Activated CD8-positive, alpha-beta memory T cell treated with anti-CD3 and anti-CD28 coated beads for 1 hour (primary cell): ENCODE measurements at places on chromosomes 2 and 18.

GRCh38 chr2:161204846-161205245 is 44.6 kb downstream of the TANK start:
- DNase-seq = no peak

- no peak for DNase-seq
Observed at GRCh38 chr2:42123426-42123825, 45.7 kb upstream of the EML4 start.

- DNase-seq = no peak
Observed at GRCh38 chr2:84904717-84905174, 710 bp upstream of the TMSB10 start.

- no peak for DNase-seq
Observed at GRCh38 chr18:79371561-79372121, 24.1 kb upstream of the NFATC1 start.

DNA sequence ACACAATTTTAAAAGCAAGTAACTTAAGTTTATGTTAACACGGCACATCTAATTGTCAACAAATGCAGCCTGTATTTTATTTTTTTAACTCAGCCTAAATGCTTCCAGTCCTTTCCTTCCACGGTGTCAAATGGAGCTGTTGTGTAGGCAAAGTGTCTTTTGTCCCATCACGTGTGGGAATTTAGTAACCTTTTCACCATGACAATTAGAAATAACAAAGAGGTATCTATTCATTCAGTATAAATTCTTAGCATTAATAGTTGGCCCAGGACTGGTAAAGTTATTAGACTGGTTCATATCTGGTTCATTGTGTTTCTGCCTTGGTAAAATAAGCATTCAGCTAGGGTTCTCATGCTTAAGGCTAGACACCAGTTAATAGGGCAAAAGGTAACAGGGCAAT is 47.9 kb downstream of the FRZB start:
- no peak for DNase-seq

DNA sequence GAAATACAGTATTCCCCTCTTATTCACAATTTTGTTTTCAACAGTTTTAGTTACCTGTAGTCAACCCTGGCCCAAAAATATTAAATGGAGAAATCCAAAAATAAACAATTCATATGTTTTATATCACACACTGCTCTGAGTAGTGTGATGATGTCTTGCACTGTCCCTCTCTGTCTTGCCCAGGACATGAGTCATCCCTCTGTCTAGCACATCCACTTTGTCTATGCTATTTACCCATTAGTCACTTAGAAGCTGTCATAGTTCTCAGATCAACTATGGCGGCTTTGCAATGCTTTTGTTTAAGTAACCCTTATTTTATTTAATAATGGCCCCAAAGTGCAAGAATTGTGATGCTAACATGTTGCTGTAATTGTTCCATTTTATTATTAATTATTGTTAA is 380.6 kb upstream of the REG3G start:
- no peak for DNase-seq

- no peak for DNase-seq
Observed at GRCh38 chr2:167863377-167863776, 384.0 kb downstream of the STK39 start.

DNA sequence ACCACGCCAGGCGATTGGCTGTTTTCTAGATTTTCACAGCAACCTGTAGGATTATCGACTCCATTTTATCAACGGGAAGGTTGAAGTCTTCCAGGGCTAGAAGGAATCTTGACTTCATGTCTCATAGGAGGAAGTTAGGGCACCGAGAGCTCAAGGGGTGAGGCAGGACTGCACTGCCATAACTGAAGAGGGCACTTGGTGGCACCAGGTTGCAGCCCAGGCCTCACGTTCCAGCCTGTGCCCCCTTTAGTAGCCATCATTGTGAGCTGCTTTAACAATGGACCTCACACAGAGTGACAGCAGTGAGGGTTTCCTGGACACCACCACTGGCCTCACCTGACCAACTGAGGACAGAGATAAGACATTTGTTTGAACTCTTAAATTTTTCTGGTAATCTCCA is 22.9 kb upstream of the RPL37A start:
- no peak for DNase-seq

- DNase-seq = no peak
Observed at GRCh38 chr2:42752314-42752713, 11.6 kb downstream of the OXER1 start.

GRCh38 chr2:43155851-43156411 is 70.5 kb downstream of the ZFP36L2 start:
- no peak for DNase-seq

- no peak for DNase-seq
Observed at GRCh38 chr2:179818546-179818945, 42.9 kb downstream of the ZNF385B start.

DNA sequence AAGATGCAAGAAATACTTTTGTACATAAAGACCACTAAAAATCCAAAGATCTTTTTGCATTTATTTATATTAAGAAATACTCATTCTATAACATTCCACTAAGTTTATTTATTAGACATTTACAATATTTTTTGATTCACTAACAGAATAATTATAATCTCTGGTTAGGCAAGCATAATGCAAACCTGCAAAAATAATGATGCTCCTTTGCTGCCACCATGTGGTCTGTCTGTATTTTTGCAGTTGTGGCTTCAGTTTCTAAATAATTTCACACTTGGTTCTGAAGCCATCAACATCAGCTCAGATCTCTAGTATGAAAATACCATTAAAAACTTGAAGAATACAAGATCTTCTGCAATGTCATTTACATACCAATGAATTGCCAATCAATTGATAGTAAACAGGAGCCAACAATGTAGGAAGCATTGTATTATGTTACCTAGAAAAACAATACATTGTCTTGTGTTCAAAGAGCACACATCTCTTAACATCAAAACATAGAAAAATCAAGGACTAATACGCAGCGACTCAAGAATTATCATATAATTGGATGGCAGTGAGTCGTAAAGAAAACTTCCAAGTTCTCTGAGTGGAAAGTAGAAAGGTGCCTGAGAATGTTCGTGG is 28.8 kb upstream of the WDR75 start:
- no peak for DNase-seq

GRCh38 chr18:7750095-7750663 is 183.1 kb downstream of the PTPRM start:
- no peak for DNase-seq

DNA sequence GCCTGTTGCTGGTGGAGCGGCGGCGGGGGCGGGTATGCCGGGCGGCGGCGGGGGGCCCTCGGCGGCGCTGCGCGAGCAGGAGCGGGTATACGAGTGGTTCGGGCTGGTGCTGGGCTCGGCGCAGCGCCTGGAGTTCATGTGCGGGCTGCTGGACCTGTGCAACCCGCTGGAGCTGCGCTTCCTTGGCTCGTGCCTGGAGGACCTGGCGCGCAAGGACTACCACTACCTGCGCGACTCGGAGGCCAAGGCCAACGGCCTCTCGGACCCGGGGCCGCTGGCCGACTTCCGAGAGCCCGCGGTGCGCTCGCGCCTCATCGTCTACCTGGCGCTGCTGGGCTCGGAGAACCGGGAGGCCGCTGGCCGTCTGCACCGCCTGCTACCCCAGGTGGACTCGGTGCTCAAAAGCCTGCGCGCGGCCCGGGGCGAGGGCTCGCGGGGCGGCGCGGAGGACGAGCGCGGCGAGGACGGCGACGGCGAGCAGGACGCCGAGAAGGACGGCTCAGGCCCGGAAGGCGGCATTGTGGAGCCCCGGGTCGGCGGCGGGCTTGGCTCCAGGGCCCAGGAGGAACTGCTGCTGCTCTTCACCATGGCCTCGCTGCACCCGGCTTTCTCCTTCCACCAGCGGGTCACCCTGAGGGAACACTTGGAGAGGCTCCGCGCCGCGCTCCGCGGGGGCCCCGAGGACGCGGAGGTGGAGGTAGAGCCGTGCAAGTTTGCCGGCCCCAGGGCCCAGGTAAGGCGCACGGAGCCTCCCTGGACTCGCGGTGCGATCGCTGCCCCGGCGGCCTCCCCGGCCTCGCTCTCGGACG is 1.0 kb downstream of the ZCCHC2 start:
- DNase-seq = peak; percentile 25

DNA sequence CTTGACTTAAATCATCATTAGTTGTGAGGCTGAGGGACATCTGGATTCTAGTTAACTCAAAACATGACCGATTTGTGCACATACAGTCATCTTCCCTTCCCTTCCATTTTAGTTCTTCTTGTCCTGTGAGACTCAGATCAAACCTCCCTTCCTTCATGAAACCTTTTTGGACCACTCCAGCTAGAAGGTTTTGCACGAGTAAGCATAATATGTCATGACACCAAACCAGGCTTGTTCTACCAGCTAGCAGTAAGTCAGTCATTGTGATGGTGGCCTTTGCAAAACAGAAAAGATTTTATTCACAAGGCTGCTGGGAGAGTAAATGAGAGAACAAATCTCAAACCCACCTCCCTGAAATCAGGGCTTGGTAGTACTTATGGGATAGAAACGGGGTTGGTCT is 14.3 kb downstream of the PPP1R1C start:
- DNase-seq = no peak

- DNase-seq = no peak
Observed at GRCh38 chr2:70767699-70768589, at the start of gene ADD2. ADD2 (minus strand) TSS chr2:70768200; CDS start chr2:70706408, 61,792 bp downstream.

- DNase-seq = no peak
Observed at GRCh38 chr2:209321076-209321475, 102.8 kb upstream of the MAP2 start.

DNA sequence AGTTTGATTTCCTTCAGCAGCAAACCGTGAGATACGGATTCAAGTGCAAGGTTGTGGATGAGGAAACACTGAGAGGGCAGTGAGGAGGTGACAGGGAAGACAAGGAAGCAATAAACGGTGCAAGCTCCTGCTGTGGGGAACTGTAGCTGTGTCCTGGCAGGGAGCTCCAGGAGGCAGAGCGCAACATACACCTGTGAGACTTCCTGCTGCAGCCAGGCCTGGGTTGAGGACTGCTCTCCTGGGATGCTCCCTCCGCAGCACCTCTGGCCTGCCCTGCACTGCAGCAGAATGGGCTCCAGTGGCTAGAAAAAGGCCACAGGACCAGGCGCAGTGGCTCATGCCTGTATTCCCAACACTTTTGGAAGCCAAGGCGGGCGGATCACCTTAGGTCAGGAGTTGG is 85.5 kb downstream of the MRO start:
- DNase-seq = no peak

DNA sequence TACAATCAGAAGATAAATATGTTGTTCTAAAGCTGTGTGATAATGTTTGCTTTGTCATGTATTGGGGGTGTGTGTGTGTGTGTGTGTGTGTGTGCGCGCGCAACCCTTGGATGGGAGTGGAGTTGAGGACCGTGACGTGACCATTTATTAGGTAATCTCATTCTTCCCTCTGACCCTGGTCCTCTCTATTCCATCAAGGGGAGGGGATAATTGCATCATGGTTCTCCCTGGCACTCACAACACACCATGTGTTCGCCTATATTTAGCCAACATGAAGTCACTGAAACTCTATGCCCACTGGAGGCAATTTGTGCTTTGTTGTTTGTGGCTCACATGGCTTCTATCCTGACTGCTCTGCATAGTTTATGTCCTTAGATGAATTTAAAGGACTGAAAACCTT is 79.8 kb upstream of the LRPPRC start:
- DNase-seq = no peak

DNA sequence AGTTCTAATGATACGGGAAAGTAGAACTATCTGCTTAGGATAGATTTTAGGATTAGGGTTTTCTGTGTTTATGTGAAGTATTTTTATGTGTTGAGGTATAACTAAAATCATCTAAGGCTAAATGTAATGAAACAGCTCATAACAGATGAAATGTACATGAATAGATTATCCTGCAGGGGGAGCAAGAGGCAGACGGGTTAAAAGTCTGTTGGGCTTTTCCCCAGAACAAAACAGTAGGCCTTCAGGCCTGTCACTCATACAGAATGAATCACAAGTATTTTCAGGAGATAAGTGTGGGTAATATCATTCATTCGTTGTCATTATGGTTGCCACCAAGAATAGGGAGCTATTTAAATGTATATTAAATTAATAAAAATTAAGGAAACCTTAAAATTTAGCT is 107.9 kb upstream of the IL1R2 start:
- no peak for DNase-seq

DNA sequence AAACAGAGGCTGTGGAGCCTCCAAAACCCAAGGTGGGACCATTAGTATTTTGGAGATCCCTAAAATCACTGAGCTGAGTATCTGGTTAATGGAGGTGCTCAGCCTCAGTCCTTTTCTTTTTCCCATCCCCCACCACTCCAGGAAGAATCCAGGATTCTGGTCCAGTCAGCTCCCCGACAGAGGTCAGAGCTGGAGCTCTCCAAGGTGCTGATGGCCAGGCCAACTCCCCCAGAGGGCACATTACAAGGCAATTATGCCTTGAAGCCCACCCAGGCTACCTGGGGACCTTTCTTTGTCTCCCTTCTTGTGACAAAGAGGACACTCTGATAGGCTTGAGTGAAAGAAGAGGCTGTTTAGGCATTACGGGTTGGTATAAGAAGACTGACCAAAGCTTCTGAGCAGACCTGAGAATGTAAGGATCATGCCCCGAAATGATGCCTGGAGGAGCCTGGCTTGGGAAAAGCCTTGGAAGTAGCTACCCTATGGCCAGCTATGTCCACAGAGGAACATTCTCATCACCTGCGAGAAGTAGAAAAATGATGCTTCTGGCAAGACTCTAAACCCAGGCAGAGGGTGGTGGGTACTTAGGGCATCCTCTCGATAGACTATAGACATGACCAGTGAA is 102.5 kb upstream of the LDAH start:
- DNase-seq = no peak

DNA sequence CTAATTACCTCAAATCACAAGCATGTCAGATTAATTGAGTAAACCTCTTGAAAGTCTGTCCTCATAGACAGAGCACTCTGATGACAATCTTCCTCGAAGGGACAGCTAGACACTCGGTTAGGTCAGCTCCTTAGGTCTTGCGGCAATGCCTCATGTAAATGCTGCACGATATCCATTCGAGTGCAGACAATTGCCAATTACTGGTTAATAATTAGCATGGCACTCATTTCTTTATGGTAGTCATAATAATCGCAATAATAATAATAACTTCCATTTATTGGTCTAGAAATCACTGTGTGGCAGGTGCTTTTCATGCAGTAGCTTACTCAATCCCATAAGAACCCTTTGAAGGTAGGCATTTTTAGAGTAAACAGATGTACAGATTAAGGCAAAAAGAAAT is 44.7 kb upstream of the DSC1 start:
- no peak for DNase-seq

DNA sequence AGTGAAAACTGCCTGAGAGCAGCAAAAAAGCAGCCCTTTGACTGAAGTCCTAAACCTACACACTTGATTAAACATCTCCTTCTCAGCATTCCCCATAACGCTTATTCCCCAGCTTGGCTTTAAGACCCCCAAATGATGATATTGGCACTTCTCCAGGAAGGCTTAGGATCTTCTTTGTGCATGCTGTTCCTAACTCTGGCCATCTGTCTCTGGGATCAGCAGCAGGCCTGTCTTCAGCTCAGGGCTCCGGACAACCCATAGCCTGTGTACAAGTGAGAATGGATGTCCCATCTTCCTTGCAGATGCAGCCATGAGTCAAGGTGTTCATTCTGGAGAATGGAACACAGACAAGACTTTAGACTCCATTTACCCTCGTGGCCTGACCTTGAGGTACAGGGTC is 81.6 kb upstream of the TMEM17 start:
- DNase-seq = no peak

GRCh38 chr2:123095219-123095835 is 929.8 kb upstream of the CNTNAP5 start:
- no peak for DNase-seq
